ENCODE measurements at places on chromosomes 6 and 20.
A peak's percentile ranks its signal among the peaks of the same experiment; 100 is the strongest.

DNA sequence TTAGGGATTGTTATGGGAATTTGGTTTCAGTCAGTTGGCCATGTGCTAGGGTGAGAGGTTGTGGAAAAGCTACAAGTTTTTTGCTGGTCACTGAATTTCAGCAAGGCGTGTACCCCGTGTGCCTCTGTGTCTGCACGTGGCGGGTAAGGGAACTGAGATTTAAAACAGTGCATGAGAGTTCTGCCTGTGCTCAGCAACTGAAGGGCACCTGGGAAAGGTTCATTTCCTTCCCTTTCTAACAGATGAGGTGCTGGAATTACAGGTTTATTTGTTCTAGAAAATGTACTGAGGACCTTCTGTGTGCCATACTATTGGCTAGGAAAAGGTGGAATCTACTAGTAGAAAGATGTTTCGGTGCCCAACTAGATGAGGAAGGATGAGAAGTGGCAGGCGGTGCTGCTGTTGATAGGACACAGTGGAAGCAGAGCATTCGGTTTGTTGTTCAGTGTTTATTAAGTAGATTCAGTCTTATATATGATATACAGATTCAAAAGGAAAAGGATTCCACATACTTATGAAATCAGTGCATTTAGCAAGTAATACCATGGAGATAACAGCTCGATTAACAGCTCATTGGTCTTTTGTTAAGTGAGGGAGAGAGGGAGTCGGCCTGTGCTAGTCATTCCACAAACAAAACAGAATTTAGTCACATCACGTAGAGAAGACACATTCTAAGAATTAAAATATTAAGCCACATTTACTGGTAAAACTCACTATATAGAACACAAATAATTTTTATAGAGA is 84.7 kb downstream of the ASXL1 start:
- no peaks in the 10 kb centered on the region for H3K4me1 ChIP-seq
- DNase-seq = no peak

GRCh38 chr6:2376429-2377355 is 131.3 kb upstream of the GMDS start:
- H3K4me3 ChIP-seq = 0 out of 2 replicates have a peak overlapping the region, but pooled peaks have one; percentile 6
- peaks cover 35% of the 10 kb centered on the region for H3K4me1 ChIP-seq
- peak overlapping the region; percentile 84 for H3K27ac ChIP-seq
- DNase-seq = peak; percentile 94

DNA sequence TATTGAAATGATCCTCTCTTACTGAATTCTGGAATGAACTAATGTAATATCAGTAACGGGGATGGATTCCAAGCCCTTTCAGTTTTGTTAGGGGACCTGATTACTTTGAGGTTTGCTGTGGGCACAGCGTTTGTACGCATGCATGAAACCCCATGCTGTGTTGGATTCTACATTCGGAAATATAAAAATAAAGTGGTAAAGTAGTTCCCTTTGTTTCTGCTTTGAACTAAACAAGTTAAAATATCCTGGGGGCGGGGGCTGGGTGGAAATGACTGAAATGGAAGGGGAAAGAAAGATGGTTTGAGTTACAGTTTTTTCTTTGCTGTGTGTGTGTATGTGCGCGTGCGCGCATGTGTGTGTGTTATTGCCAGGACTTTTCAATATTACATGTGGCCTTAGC is 196.5 kb upstream of the OPRM1 start:
- no peak overlapping the region for H3K4me3 ChIP-seq
- DNase-seq = no peak
- no peaks in the 10 kb centered on the region for H3K4me1 ChIP-seq
- no peak overlapping the region for H3K27ac ChIP-seq

- no peak overlapping the region for H3K4me3 ChIP-seq
- peaks cover 5% of the 10 kb centered on the region for H3K36me3 ChIP-seq
- no peaks in the 10 kb centered on the region for H3K27me3 ChIP-seq
- peak overlapping the region; percentile 39 for H3K27ac ChIP-seq
- H3K4me1 ChIP-seq = peaks cover 14% of the 10 kb centered on the region
Observed at GRCh38 chr20:13525225-13525940, 113.3 kb downstream of the TASP1 start.

DNA sequence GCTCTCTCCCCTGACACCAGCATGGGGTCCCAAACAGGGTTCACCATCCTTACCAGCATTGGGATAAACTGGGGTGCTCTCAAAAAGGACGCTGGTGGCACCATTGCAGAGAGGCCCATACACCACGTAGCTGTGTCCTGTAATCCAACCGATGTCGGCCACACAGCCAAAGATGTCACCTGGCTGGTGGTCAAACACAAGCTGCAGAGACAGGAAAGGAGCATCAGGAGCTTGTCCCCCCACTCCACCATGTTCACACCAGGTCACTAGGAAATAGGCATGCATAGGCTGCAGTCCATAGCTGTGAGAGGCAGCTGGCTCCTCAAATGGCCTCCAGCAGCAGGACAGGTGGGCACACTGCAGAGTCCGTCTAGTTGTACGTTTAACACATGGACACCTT is 28.8 kb upstream of the APMAP start:
- H3K27me3 ChIP-seq = no peaks in the 10 kb centered on the region
- H3K4me1 ChIP-seq = peaks cover 23% of the 10 kb centered on the region
- no peak overlapping the region for H3K27ac ChIP-seq
- H3K4me3 ChIP-seq = no peak overlapping the region
- H3K36me3 ChIP-seq = no peaks in the 10 kb centered on the region
- DNase-seq = no peak
